SIG-M5 (cell line): ENCODE measurements at places on chromosomes 13 and 19.

DNA sequence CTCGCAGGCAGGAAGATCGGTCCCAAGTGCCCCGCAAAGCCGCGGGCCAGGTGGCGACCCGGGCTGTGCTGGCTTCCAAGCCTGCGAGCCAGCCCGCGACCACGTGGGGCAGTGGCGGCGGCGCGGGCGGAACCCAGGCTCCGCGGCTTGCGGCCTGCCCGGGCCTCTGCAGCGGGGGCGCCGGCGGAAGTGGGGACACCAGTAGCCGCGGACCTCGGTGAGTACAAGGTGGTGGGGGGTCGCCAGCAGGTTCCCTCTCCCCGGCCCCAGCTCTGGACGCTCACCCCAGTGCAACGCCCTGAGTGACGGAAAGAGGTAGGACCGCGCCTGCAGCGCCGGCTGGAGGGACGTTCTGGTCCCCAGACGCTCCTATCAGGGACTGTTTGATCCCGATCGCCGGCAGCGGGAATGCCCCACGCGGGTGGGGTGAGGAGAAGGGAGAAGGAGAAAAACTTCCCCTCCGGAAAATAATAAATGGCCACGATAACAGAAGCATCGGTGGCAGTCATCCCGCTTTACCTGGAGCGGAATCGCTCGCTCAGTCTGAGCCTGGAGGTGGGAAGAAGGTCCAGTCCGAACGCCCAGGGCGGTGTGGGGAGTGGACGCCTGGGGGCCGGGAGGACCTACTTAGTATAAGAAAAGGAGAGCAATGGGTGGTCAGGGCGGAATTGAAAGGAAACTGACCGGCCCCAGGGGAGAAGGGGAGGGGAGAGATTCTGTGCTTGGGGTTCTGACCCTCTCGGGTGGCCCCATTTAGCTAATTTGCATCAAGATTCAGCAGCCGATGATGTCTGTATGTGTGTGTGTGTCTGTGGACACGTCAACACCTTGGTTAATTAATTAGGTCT is at the start of gene GEMIN7:
TSS of gene GEMIN7 (plus strand) at position 198 of the 848 bp plus-strand sequence. CDS start 10,855 bp downstream, outside the sequence.
- DNase-seq: no peak

DNA sequence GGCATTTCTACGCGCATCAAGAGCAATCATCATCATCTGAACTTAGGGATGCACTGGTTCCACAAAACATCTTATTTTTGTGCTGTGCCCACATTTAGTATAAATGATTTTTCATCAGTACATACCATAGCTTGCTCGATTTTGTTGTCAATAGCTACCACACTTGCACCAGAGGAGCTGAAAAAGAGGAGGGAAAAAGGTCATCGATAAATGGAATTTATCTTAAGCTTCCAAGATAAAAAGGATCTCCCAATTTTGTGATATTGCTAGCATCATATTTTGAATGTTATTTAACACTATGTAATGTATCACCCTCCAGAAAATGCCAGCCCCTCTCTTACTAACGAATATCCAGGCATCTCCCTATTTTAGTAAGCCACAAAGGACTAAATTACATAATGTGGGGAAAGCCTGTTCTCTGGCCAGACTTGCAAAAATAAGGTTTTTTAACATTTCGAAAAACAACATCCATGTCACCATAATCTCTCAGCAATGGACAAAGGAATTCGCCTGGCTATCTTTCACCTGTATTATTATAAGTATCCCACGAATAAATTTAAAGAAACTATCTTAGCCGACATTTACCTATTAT is 62.4 kb downstream of the SERP2 start:
- DNase-seq: no peak

DNA sequence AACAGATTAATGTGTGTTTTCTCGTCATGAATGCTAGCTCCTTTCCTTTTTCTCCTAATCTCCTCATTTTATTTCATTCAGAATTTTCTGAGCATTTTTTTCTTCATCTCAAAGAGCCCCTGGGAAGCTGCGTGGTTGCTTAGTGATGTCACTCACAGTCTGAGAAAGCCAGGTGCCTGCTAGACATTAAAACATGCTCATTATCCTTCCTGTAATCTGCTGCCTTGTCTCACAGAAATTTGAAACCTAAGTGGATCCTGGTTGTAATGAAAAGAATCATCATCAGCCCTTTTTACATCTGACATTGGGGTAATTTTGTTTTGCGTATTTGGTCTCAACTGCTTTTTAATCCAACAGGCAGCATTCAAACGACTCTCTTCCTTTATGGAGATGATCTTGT is 108.2 kb upstream of the RNF113B start:
- DNase-seq: no peak

GRCh38 chr13:42348576-42348975 is 76.6 kb downstream of the AKAP11 start:
- DNase-seq: no peak

GRCh38 chr13:44263751-44264620 is 109.6 kb upstream of the SERP2 start:
- no peak for DNase-seq

GRCh38 chr13:108313382-108313781 is 43.9 kb downstream of the TNFSF13B start:
- no peak for DNase-seq

DNA sequence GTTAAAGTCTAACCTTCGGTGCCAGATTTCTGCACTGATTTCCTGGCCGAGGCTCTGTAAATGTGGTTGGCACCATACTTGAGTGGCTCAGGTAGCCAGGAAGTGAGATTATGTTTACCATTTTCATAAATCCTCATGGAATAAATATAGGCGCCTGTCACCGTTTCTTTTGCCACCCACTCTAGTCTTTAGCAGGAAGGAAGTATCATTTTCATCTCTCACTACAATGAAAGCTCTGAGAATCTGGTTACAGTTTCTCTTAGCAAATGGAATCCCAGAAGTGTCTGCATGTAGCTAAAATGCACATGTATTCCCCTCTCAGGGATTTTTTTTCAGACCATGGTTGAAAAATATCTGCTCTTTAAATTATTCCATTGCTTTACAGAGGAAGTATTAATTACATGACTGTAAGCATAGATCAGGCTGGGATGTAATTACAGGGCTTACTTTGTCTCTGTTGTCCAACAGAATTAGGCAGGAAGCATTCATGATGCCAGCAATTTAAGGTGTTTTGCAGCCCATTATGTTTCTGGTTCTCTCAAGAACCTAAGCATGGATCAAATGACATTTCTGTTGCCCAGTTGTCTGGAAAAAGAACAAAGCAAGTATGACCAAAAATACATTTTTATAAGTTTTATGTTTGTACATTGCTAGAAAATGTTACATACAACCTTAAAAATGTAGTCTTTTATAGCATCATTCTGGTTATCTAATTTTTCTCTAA is 221.7 kb upstream of the SPRY2 start:
- DNase-seq: no peak

GRCh38 chr13:101536079-101536478 is 83.6 kb downstream of the ITGBL1 start:
- no peak for DNase-seq

DNA sequence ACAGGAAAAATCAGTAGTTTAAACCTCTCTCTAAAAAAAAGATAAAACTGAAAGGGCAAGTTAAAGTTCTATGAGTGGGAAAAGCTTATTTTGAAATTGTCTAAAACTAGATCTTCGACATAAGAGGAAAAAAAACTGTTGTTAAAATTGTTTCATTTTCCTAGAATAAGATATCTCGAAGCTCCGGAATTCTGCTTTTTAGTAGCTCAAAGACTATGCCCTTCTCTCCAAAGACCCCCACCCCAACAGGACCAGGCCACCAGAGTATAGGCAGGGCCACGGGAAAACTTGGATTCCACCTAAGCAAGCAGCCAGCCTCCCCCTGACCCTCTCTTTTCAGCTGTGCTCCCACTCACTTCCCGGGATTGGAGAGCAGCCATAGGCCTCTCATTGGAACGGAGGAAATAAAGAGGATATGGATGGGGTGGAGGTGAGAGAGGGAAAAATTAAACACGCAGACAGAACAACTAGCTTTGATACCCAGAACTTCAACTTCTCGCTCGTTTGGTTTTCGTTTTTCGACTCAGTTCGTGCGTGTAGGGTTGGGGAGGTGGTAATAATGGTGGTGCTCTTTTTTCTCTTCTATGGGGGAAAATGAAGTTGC is 3.0 kb downstream of the POU4F1 start:
- DNase-seq: no peak

GRCh38 chr19:36032251-36033104 is at the start of gene CLIP3:
Gene CLIP3 (minus strand): TSS chr19:36032873. CDS start chr19:36032357, 516 bp downstream.
- no peak for DNase-seq

GRCh38 chr13:24632382-24633121 is 47.7 kb upstream of the ATP12A start:
- no peak for DNase-seq

DNA sequence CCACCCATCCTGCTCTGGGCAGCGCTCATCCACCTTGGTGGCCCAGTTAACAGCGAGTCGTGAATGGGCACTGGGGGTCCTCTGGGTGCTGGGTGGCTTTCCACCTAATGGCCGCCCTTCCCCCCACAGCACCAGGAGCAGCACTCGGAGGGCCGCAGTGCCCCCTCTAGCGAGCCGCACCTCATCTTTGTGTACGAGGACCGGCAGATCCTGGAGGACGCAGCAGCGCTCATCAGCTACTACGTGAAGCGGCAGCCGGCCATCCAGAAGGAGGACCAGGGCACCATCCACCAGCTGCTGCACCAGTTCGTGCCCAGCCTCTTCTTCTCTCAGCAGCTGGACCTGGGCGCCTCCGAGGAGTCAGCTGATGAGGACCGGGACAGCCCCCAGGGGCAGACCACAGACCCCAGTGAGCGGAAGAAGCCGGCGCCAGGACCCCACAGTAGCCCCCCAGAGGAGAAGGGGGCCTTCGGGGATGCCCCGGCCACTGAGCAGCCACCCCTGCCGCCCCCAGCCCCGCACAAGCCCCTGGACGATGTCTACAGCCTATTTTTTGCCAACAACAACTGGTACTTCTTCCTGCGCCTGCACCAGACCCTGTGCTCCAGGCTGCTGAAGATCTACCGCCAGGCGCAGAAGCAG is 19.3 kb upstream of the F2RL3 start:
- no peak for DNase-seq

DNA sequence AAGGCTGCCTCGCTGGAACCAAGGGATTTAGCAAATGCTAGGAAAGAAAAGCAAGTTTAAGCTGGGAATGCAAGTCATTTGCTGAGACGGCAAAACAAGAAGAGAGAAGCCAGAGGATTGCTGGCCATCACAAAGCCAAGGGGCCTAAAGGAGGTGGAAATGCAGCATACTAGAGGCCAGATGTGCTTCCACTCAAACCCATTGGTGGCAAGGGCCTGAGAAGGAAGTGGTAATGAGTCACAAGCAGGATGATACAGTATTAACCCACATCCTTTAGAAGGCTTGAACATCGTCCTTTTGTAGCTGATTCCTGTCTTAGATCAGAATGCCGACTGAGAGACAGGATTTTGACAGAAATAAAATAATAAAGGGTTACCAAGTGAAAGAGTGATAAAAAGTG is 68.2 kb downstream of the ITGBL1 start:
- DNase-seq: no peak

GRCh38 chr13:102380012-102380411 is 21.8 kb downstream of the FGF14 start:
- DNase-seq: no peak

DNA sequence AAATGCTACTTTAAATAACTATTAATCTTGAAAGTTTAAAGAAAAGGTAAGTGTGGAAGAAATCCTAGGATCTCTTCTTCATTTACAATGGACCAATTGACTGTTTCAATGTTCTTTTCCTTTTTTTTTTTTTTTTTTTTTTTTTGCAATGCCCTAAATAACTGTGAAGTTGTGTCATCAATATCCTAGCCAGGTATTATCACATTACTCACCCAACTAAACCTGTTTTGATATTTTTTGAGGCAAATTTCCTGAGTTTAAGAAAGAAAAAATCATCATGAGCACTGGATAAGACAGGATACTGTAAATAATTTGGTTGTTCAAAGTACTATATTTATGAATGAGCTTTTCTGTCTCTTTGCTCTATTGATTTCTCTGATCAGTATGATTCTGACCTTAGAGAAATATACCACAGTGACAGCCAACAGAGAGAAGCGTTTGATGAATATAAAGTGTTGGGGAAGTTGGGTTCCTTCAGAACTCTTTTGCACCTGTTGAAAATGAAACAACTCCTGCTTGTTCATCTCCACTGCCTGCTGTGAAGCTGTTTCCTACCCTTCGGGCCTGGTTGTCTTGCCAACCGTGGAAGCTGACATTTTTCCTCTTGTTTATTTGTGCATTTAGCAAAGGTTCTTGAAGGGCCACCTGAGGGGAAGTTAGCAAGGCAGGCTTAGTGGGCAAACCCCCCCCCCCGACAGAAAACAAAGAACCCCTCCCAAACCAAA is 1220.5 kb upstream of the SLC10A2 start:
- DNase-seq: no peak

GRCh38 chr19:582497-583197 is 7.0 kb upstream of the HCN2 start:
- DNase-seq: no peak

- no peak for DNase-seq
Measured at GRCh38 chr13:59483501-59484145, 680.1 kb downstream of the DIAPH3 start.

- no peak for DNase-seq
Measured at GRCh38 chr19:18388100-18388959, 2.4 kb downstream of the GDF15 start.

DNA sequence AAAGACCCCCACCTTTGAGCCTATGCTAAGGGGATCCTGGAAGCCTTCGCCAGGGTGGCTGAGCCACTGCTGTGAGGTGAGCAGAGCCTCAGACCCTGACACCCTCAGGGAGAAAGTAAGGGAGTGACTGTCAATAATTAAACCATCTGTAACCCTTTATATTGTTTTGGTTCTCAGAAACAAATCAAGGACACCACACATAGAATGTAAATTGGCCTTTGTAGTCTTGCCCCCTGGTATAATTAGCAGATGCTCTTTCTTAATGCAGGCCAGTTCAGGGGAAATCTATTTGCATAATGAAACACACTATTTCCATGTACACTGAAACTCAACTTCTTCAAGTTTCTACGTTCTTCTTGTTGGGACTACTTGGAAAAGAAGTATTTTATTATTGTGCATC is 127.7 kb upstream of the EDNRB start:
- no peak for DNase-seq

DNA sequence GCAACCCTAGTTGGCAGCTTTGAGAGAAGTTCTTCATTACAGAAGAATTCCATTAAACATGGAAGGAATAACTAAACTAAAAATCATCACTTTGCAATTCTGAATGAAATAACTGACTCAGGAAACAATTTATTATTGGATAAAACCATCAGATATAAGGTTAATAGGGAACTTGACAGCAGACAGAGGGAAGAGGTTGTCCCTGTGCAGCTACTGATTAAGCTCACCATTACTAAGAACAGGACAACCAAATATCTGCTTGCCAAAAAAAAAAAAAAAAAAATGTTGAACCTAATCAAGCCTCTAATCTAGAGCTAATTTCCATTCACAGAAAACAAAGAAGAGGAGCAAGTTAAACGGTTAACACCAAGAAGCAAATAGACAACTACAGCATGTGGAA is 12.8 kb downstream of the N4BP2L2 start:
- no peak for DNase-seq

DNA sequence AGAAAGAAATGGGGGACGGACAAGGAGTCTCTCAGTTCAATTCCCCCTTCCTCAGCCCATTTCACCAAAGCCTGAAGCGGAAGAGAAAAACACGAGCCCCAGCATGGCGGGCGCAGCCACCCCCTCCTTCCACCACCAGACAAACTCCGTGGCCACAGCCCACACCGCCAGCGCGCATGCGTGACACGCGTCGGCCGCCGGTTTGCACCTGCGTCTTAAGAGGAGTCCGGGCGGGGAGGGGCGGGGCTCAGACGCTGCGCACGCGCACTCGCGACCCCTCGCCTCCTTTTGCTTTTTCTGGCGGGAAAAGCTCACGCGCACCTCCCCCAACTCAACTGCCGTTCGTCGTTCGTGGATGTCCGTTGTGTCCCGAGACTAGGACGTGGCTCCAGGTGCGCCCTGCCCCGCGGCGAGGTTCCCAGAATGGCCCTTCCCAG is at the start of gene KASH5:
TSS of gene KASH5 (plus strand) at position 314 of the 437 bp plus-strand sequence. CDS start 2,635 bp downstream, outside the sequence.
- no peak for DNase-seq

GRCh38 chr13:31627097-31627845 is 112.1 kb upstream of the RXFP2 start:
- DNase-seq: no peak
